ENCODE measurements at places on chromosomes 5 and 9.

DNA sequence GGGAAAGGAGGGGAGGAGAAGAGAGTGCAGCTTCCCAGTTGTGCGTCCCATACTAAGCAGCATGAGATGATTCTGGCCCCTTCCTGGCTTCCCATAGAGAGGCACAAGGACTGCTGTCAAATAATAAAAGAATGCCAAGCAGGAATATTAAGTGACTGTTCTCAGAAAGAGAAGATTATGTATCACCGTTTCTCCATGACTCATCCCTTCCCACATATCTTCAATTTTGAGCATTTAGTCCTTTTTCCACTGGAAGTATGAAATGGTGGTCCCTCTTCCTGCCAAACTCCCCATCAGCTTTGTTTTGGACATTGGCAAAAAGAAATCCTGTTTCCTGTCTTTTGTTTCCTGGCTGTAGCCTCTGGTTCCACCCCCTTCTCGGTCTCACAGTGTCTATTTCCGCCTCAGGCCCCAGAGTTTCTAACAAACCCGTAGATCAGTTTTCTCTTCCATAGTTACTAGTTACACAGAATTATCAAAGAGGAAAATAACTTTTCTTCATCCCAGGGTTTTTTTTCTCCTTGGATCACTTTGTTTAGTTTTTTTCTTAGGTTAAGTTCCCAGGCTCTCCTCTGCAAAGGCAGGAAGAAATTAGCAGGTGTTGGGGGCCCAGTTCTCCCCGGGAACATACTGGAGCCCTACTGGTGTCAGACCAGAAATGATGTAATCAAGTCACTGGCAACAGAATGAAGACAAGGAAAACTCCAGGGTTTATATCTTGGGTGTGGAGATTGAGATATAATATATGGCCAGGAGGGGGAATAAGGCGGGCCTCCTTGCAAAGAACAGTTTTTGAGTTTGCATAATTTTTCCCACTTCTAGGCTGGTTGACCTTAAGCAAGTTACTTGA, 26.4 kb upstream of the ARHGAP26 start:
- DNase-seq = no peak

GRCh38 chr9:20084125-20084524, 295.3 kb upstream of the SLC24A2 start:
- no peak for DNase-seq

DNA sequence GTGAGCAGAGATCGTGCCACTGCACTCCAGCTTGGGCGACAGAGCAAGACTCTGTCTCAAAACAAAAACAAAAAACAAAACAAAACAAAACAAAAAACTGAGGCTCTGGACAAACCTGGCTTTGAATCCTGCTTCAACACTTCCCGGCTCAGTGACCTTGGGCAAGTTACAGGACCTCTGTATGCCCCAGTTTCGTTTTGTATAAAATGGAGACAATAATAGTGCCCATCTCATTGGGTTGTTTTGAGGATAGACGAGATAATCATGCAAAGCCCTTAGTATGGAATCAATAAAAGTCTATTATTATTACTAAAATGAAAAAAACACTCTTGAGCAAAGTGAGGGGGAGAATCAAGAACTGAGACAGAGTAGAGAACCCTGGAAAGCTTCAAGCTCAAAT, 184.9 kb downstream of the ATP10B start:
- DNase-seq = no peak

GRCh38 chr5:167814040-167814439, 477.4 kb upstream of the WWC1 start:
- DNase-seq = no peak

- peak; percentile 58 for DNase-seq
Observed at GRCh38 chr9:9942764-9943424, 669.9 kb downstream of the PTPRD start.

DNA sequence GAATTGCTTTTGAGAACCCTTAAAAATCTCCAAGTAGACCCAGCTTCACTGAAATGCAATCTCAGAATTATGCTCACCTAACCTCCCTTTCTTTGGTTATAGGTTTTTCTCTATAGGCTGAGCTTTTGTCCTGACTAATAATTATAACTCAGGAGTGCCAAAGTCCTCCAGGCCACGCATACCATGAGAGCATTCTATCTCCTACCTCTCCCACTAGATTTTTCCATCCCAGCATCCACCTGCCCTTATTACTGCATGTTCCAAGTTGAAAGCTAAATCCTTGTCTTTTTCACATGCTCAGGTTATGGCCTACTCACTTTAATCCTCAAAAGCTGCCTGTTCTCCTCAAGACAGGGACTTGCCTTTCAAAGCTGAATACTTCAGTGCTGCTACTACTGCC, 22.1 kb downstream of the ZNF346 start:
- no peak for DNase-seq

DNA sequence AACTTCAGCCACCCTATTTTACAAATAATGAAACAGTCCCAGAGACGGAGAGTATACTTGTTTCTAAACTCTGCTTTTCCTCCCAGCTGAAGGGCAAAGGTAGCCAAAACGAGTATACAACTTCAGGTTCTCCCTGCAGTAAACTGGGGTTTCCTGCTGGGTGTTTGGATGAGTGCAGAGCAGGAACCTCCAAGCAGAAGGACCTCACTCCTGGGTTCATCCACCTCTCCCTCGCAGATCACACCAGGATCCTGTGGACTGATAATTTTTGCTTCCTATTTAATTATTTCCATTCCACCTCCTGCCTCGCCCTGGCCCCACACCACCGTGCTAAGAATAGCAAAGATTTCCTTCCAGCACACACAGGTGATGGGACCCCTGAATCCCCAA, 2.0 kb upstream of the FOXB2 start:
- DNase-seq = no peak

DNA sequence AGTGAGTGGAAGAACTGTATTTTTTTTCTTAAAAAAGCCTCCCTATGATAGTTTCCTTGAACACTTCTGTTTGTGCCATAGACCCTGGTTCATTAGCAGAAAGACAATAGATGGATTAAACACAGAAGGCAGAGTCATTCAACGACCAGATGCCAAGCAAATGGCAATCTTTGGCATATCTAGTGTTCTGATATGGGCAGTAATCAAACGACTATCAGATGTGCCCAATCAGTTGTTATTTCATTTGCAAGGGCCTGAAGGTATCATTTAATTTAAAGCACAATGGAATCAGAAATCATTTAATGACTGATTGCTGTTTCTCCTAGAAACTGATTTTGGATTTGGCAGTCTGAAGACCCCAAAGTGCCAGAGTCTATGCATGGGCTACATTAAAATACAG, 61.3 kb downstream of the SGCD start:
- no peak for DNase-seq

DNA sequence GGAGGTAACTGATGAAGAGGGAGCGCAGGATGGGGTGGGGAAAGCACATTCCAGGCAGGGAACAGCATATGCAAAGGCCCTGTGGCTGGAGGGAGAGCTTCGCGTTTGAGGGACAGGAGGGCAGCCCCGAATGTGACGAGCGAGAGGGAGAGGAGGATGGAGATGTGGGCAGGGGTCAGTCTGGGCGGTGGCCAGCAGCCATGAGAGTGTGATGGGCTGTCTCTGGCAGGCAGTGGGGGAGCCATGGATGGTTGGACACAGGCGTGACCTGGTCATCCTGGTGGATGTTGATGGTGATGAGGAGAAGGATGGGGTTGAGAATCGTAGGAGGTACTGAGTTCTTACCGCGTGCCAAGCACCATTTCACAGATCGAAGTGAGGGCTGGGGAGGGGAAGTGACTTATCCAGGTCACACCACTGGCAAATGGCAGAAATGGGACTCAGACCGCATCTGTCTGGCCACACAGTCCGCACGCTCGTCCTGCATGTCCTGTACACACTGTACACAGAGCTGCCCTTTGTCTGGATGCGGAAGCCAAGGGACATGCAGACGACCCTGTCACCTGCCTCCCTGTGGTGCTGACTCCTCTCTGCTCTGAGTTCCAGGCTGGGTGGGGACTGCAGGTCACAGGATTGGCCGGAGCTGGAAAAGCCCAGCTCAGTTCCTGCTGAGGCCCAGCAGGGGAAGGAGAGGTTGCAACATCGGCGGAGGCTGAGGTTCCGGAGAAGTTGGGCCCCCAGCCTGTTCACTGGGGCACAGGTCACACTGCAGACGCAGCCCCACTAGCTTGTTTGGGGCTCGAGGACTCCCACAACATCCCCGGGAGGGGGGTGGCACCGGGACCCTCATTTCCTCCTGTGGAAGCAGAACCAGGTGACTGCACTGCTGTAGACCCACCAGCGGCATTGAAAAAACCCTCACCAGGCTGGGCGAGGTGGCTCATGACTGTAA, 165.6 kb upstream of the IER5L start:
- DNase-seq = peak; percentile 95

- no peak for DNase-seq
Observed at GRCh38 chr5:3103262-3103811, 351.9 kb upstream of the IRX2 start.

GRCh38 chr5:140927228-140927573, 1.1 kb downstream of the PCDHAC1 start:
- DNase-seq = no peak
